ENCODE measurements at places on chromosomes 12 and 14. TPM values are rescaled to one million over a fixed set of nuclear protein-coding genes. Genes with fewer than 3 reads are reported as not detected.
A peak's percentile ranks its signal among the peaks of the same experiment; 100 is the strongest.

- DNase-seq = no peak
These were observed 8.7 kb downstream of the ANKRD13A start for GRCh38 chr12:110007881-110008280.

- no peak for DNase-seq
These were observed 147.2 kb downstream of the DACT1 start for GRCh38 chr14:58784931-58785330.

GRCh38 chr12:32896432-32897280 is at the start of gene PKP2:
Gene PKP2 (minus strand): TSS chr12:32896777. CDS start chr12:32896731, 46 bp downstream.
- peak; percentile 34 for DNase-seq

- DNase-seq = no peak
These were observed 3.8 kb downstream of the DIO3 start for GRCh38 chr14:101564819-101565698.

DNA sequence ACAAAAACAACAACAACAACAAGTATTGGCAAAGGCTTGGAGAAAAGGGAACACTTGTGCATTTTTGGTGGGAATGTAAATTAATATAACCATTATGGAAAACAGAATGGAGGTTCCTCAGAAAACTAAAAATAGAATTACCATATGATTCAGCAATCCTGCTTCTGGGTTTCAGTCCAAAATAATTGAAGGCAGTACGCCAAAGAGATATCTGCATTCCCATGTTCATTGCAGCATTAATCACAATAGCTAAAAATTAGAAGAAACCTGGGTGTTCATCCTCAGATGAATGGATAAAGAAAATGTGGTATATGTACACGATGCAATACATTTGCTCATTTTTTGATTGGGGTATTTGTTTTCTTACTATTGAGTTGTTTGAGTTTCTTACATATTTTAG is 813.0 kb downstream of the NRXN3 start:
- no peak for DNase-seq

GRCh38 chr14:79413734-79414428 is 797.4 kb downstream of the DIO2 start:
- DNase-seq = no peak

GRCh38 chr14:94382099-94382715 is 6.2 kb downstream of the SERPINA1 start:
- DNase-seq = no peak

GRCh38 chr12:27554421-27555186 is 30.6 kb downstream of the PPFIBP1 start:
- no peak for DNase-seq

- peak; percentile 1 for DNase-seq
These were observed 68.9 kb downstream of the TESC start for GRCh38 chr12:117030187-117030900.

DNA sequence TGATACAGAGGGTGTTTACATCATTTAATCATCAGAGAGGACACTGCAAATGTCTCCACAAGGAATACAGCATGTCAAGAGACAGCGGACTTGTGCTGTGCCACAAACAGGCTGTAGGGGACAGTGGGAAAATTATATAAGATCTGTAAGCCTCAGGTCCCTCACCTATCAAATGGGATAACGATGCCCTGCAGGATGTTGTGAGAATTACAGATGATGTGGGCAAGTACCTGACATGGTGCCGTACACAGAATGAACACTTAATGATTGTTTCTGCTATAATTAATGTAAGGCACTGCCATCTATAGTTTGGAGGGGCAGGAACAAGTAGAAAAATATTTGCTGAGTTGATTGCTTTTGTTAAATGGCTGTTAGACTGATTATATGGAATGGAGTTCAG is 81.9 kb upstream of the GTF2A1 start:
- DNase-seq = no peak

DNA sequence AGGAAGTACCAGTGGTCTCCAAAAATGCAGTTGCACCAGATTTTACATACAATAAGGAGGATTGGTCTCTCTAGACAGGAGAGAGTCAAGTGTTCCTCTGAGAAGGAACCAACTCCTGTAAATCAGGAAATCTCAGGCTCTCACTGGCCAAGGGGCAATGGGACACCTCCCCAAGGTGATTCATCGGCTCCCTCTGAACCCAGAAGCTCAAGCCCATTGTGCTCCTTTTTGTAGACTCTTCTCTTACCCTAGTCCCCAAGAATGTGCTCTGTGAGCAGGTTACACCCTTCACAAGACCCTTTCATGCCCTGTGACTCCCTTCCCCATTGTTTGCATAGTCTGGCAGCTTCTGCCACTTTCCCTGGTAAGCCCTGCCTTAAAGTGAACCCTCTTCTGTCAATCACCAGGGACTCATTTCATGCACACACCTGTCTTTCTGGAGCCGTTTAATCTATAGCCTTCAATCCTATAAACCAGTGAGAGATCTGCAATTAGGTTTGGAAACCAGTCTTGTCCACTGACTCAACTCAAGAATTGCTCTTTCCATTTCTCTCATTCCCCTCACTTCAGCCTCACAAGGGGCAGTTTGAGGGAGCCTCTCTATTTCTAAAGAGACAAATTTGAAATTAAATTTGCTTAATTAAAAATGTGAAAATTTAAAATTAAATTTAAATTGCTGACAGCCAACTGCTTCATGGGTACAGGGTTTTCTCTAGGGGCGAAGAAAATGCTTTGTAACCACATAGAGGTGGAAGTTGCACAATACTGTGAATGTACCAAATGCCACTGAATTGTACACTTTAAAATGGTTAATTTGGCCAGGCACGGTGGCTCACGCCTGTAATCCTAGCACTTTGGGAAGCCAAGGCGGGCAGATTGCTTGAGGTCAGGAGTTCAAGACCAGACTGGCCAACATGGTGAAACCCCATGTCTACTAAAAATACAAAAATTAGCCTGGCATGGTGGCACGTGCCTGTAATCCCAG is 38.3 kb upstream of the LTA4H start:
- no peak for DNase-seq

- DNase-seq = peak; percentile 35
These were observed 557 bp downstream of the COPS7A start for GRCh38 chr12:6724409-6724797.

GRCh38 chr12:60803147-60803546 is 1207.3 kb downstream of the SLC16A7 start:
- no peak for DNase-seq

DNA sequence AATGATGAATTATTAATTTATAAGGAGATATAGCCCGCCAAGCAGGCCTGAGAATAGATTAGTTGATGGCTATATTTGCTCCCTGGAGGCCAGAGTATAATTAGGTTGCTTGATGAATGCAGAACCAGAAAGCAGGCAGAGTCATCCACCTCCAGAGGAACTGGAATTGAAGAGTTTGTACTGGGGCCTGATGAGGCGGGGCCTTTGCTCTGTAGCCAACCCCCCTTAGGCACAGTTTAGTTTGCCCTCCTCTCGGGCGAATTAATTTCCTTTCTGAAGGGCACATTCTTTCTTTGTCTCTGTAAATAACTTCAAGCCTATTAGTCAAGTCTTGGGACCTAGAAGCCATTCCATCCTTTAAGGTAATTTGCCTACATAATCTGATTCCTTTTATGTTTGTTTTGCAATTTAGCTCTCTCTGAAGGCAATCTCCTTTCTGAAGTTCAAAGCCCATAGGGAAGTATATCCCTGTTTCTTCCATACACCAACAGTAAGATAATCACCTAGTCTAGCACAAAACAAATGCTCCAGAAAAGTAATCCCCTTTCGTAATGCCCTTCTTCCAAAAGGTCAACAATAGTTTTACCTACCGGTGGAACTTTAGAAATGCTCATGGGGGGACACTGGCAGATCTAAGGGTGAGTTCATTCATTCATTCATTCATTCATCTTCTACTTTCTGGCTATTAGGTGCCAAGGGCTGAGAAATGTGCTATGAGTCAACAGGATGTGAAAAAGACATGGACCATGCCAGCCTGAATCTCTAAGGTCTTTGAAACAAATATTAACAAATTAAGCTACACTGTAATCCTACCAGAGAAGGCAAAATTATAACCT is 84.8 kb upstream of the NUDT4 start:
- DNase-seq = no peak

PPP1R1A gene
- not detected for total RNA-seq

RNFT2 gene
- 15.8 TPM for total RNA-seq

HECTD4 gene
- total RNA-seq = 19.2 TPM

STXBP6 gene
- not detected for total RNA-seq

AMIGO2 gene
- total RNA-seq = 19.2 TPM

RNASE3 gene
- total RNA-seq = not detected

SPTB gene
- 0.42 TPM for total RNA-seq

ATL1 gene
- total RNA-seq = 1.0 TPM

NRXN3 gene
- not detected for total RNA-seq

LRRC43 gene
- total RNA-seq = not detected

Measured in activated naive CD4-positive, alpha-beta T cell treated with anti-CD3 and anti-CD28 coated beads for 36 hours (primary cell).